GM04503 (cell line): ENCODE measurements at places on chromosomes 5 and 9.

DNA sequence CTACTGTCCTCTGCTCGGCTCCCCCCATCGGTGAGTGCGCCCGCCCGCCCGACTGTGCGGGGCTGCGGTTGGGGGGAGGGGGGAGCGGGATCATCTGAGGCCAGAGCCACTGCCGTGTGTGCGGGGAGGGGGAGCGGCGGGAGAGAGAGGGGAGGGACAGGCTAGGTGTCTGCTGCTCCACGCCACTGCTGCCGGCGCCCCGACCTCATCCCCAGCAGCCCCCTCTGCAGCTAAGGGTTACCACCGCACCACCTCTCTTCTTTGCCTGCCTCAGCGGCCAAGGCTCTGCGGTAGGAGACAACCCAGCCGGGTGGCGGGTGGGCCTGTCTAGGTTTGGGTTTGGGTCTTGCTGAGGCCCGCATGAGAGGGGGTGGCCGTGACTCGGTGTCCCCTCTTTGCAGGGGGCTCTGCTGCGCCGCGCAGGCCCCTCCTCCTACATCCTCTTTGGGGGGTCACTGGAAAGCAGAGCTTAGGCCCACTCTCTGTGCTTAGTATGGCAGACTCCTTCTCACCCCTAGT, 670 bp upstream of the PURA start:
- no peak for DNase-seq

DNA sequence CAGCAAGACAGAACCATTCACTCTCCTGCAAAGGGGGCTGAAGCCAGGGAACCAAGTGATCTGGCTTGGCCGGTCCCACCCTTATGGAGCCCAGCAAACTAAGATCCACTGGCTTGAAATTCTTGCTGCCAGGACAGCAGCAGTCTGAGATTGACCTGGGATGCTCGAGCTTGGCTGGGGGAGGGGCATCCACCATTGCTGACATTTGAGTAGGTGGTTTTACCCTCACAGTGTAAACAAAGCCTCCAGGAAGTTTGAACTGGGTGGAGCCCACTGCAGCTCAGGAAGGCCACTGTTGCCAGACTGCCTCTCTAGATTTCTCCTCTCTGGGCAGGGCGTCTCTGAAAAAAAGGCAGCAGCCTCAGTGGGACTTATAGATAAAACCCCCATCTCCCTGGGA, 60.5 kb downstream of the TNFSF8 start:
- DNase-seq: no peak

GRCh38 chr5:32612134-32612888, 27.0 kb downstream of the SUB1 start:
- DNase-seq: no peak

GRCh38 chr5:38039826-38040225, 200.0 kb upstream of the GDNF start:
- DNase-seq: no peak

DNA sequence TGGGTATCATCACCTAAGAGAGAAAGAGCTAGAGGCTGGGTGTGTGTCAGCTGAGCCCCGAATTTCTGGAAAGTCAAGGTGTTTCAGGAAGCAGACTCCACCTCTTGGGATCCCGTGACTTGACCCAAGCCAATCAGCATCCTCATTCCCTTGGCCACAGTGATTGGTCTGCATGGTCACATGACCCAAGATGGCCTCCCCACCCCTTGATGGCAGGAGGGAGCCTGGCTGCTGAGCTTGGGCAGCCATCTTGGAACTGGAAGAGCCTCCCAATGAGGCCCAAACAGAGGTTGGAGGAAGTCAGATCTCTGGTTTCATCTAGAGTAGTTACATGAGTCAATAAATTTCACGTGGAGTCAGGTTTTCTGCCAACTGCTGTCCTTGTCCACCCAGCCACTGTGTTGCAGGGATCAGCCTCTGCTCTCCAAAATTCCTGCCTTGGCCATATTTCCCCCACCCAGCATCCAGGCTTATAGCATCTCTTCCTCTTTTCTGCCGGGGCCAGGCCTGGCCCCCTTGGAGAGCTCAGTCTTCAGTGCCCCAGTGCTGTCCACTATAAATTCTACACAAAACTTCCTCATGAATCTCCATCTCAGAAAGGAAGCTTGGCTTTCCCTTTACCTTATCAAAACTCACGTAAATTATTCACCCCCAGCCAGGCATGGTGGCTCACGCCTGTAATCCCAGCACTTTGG, 17.2 kb upstream of the SUSD3 start:
- no peak for DNase-seq

- no peak for DNase-seq
These were observed 29.4 kb upstream of the RECK start for GRCh38 chr9:36007316-36007708.

DNA sequence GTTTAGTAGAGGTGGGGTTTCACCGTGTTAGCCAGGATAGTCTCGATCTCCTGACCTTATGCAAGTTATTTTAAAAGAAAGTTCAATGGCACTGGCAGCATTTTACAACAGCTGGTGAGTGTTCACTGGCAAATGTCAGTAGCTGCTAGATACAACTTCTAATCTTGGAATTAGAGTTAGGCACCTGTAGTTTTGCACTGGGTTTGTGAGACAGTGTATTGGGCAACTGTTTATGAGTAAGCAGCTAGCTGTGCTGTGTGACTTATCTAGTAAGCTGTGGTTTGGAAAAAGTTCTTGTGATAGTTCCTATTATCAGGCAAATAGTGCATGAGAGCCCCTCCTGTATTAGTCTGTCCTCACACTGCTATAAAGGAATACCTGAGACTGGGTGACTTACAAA, 61.5 kb downstream of the UBE2QL1 start:
- DNase-seq: no peak

DNA sequence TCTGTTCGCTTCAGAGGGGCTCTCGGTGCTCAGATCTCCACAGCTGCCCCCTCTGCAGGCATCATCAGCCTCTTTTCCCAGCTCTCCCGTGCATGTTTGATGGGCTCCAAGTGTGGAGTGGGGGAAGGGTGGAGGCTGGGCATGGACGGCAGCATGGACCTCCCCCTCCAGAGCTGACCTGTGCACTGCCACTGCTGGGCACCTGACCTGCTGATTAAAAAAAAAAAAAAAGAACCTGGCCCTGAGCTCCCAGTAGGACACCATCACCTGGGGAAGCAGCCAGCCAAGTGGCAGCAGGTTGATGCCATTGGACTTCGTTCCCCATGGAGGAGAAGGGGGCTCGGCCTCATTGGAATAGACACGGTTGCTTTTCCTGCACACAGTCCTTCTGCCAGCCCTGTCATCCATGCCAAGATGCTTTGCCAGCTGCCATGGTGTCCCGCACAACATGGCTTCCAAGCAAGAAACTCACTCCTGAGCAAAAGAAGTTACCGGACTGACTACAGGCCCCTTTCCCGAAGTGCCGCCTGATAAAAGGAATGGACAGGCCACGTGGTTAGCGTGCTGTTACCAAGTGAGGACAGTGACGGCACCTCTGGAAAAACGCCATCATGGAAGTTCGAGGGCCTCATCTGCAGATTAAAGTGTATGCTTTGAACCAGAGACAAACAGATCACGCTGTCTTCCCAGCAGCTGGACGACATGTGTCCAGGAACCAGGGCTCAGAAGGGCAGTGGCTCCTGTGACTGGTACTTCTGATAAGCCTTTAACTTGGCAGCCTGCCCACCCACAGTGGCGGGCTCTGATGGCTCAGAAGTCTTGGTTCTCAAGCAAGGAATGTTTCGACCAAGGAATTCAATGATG, 14.7 kb upstream of the BRD3OS start:
- DNase-seq: no peak

DNA sequence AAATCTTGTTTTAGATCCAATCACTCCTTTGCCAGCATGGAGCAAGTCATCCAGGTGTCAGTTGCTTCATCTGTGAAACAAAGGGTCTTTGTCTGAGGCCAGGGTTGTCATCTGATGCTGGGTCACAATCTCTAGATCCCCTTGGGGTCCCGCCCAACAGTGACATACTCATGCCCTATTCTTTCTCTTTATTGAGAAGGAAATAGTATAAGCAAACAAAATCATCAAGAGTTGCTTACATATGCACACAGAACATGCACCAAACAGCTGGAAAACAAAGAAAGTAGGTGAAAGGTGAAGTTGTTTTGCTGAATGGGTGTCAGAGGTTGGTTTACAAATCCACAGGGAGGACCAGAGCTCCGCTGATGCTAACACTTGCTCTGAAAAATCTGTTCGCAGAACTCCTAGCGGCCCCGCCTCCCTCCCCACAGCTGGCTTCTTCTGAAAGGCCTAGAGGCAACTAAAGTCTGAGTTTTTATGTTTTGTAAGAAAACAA, 106.1 kb upstream of the SLC44A1 start:
- DNase-seq: no peak

- DNase-seq: peak; percentile 98
These were observed 81.3 kb upstream of the ERCC6L2 start for GRCh38 chr9:95793924-95794828.

DNA sequence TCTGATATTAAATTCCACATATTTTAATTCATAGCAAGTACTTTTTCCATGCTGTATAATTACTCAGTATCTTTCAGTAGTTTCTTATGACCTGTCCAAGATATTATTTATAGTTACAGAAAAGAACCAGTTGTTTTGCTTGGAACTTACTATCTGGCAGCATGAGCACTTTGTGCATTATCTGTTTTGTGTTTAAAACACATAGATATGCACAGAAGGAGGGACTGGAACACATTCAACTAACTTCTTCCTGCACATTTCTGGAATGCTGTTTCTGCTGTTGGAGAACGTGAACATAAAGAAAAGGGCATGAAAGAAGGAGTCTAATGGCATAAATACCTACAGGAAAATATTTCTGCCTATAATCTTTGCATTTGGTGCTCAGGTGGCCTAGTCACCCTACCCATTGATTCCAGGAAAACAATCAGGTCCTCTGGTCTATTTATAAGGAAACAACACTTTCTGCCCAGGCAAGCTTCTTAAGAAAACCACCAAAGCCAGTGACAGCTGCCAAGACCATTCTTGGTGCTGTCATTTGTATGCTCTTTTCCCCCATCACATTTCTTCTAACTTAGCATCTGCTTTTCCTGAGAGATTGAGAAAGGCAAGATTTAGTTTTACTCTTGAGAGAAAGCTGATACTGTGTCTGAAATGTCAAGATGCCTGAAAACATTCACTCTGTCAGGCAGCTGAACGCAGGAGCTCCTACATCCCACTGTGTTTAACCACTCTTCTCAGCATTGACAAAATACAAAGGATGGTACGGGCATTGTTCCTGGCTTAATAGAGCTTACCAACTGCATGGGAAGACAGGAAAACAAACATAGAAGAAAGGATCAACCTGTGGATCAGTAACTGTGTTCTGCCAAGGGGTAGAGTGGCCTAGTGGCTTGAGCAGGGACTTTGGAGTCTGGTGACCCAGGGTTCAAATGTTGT, 40.3 kb downstream of the RAB3C start:
- no peak for DNase-seq

GRCh38 chr5:180960209-180960608, 28.4 kb upstream of the BTNL3 start:
- DNase-seq: no peak

DNA sequence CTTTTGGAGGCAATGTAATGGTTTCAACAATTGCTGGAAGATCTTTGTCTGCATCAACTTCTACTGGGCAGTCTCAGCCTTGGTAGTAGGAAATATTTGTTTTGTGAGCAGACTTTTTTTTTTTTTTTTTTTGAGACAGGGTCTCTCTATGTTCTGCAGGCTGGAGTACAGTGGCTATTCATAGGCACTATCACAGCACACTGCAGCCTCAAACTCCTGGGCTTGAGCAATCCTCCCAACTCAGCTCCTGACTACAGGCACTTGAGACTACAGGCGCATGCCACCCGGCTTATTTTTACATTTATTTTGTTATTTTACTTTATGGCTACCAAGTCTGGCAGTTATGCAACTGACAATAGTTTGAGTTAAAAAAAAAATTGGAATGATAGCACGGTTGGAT, 187.3 kb downstream of the SNX18 start:
- DNase-seq: no peak

- DNase-seq: no peak
These were observed 9.0 kb downstream of the FXN start for GRCh38 chr9:69044240-69045219.

DNA sequence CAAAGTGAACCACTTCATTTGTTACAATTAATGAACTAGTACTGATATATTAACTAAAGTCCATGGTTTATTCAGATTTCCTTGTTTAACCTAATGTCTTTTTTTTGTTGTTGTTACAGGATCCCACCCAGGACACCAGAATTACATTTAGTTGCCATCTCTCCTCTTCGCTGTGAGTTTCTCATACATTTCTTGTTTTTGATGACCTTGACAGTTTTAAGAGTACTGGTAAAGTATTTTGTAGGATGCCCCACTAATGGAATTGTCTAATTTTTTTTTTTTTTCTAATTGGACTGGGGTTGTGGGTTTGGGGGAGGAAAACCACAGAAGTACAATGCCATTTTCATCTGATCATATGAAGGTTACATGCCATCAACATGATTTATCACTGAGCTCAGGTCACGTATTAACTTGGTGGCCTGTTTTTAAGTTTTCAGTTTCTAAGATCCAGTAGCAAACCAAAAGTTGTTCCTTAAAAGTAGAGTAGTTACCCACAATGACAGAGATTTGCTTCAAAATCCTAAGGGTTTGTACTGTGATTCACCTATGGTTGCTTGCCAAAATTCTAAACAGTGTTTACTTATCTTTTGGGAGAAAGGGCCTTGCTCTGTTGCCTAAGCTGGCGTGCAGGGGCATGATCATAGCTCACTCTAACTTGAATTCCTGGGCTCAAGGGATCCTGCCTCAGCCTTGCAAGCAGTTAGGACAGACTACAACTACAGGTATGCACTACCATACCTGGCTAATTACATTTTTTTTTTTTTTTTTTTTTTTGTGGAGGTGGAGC, 4.5 kb upstream of the OTULIN start:
- peak; percentile 55 for DNase-seq

DNA sequence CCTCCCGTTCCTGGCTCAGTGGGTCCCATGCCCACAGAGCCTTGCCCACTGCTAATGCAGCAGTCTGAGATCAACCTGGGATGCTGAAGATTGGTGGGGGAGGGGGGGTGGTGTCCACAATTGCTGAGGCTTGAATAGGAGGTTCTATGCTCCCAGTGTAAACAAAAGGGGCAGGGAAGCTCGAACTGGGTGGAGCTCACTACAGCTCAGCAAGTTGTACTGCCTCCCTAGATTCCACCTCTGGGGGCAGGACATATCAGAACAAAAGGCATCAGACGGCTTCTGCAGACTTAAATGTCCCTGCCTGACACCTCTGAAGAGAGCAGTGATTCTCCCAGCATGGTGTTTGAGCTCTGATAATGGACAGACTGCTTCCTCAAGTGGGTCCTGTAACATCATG, 885.6 kb upstream of the COX7C start:
- no peak for DNase-seq

DNA sequence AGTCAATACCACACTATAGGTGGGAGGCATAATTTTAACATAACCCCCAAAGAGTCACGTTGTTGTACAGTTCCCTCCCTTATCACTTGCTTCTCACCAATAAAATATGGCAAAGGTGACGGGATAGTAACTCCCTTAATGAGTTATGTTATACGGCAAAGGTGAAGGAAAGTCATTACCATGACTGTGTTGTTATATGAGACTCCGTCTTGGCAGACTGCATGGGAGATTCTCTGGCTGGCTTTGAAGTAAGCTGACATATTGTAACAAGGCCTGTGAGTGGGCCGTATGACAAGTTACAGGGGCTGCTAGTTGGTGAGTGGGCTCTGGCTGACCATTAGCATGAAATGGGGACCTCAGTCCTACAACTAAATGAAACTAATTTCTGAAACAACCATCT, 366.4 kb upstream of the FTMT start:
- no peak for DNase-seq

- no peak for DNase-seq
These were observed 40.5 kb downstream of the ALG2 start for GRCh38 chr9:99181206-99181605.

- no peak for DNase-seq
These were observed 133.9 kb downstream of the ADCY2 start for GRCh38 chr5:7529880-7530279.
